ENCODE measurements at places on chromosomes 3 and 15. TPM values are rescaled to one million over a fixed set of nuclear protein-coding genes. Genes with fewer than 3 reads are reported as not detected.

ABI3BP gene
- not detected for total RNA-seq

GOLGA8R gene
- total RNA-seq: 0.82 TPM

KLHL40 gene
- not detected for total RNA-seq

PARP15 gene
- not detected for total RNA-seq

NANOGP8 gene
- total RNA-seq: 0.34 TPM

P2RY14 gene
- not detected for total RNA-seq

IGSF10 gene
- total RNA-seq: not detected

NLGN1 gene
- 20.0 TPM for total RNA-seq

CHL1 gene
- total RNA-seq: 0.14 TPM

C3orf22 gene
- not detected for total RNA-seq

NEK10 gene
- 1.6 TPM for total RNA-seq

TPM1 gene
- total RNA-seq: 71.0 TPM
